Stimulated activated CD4-positive, alpha-beta T cell treated with anti-CD3 and anti-CD28 coated beads, Interleukin-1b, Interleukin-23, amount 100 ng/mL, for 1 hour (primary cell): ENCODE measurements at places on chromosomes 11 and 22.

DNA sequence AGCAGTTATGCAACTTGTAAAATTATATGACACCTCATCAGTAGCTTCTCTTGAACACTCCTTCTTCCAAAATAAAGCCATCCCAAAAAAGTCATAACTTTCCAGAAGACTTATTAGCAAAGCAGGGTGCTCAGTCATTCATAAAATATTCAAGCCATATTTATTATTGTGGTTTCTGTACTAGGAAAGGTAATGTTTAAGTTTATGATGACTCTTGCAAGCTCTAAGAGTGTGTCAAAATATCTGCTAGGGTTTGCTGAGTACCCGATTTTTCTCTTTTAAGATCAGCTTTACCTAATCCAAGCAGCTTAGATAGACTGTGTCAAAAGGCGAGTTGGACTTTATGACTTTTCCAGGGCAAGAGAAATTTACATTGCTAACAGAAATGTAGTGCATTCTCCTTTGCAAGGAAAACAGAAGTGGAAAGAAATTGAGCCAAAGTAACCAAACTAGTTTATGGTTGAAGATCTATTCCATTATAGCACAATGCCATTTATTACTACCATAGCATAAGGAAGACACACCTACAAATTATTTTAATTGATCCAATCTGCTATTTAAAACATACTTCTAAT lies 98.0 kb upstream of the SOX6 start:
- DNase-seq = no peak

DNA sequence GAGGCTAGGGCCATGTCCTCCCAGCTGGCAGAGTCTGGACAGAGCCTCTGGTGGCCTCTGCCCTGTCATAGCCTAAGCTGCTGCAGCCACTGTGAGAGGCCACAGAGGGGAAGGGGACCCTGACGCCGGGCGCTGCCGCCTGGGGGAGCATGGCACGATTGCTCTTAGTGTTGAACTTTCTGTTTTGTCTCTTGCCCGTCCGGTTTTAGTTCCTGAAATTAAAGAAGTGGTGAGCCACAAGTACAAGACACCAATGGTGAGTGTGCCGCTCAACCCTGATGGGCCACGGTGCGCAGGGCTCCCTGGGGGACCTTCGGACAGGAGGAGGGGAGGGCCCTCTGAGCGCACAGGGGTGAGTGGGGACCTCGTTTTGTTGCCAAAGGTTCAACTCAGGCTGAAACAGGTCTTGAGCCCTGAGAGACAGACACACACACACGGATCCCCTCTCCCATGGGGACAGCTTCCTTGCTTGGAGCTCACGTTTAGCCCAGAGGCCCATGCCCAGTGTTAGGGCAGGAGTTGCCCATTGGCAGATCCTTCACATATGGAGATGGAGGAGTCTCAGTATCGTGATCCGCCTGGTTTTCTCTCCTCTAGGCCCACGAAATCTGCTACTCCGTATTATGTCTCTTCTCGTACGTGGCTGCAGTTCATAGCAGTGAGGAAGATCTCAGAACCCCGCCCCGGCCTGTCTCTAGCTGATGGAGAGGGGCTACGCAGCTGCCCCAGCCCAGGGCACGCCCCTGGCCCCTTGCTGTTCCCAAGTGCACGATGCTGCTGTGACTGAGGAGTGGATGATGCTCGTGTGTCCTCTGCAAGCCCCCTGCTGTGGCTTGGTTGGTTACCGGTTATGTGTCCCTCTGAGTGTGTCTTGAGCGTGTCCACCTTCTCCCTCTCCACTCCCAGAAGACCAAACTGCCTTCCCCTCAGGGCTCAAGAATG lies 23.8 kb downstream of the MYBPC3 start:
- DNase-seq = no peak

DNA sequence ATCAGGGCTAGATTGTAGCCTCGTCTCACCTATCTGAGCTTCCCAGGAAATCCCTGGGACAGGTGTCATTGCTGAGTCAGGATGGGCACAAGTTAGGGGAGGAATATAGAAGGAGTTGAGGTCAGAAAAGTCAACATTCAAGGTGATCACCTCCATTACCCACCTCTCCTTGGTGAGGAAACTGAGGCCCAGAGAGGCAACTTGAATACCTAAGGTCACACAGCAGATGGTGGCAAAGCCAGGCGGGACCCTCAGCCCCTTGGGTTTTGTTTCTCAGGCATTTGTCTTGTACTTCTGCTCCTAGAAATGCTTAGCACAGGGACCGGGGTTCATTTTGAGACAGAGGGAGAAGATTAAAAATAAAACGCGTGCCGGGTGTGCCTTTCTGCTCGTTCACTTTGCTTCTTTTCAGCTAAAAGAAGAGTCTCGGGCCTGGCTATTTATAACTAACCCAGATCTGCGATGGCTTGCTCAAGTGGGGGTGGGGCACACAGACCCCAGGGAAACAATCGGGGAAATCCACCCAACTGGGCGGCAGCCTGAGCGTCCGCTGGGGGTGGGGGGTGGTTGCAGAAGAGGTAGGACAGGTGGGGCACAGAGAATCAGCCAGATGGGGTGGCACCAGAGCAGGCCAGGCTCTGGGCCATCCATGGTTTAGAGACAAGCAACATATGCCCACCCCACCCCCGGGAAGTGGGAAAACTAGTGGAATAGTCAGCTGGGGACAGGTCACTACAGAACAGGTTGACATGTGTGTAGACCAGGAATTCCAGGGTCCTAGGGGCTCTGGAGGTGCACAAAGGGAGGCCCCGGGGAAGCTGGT lies 3.9 kb upstream of the GNAZ start:
- DNase-seq = no peak

GRCh38 chr11:70834277-70834940 lies 418.0 kb downstream of the SHANK2 start:
- no peak for DNase-seq

DNA sequence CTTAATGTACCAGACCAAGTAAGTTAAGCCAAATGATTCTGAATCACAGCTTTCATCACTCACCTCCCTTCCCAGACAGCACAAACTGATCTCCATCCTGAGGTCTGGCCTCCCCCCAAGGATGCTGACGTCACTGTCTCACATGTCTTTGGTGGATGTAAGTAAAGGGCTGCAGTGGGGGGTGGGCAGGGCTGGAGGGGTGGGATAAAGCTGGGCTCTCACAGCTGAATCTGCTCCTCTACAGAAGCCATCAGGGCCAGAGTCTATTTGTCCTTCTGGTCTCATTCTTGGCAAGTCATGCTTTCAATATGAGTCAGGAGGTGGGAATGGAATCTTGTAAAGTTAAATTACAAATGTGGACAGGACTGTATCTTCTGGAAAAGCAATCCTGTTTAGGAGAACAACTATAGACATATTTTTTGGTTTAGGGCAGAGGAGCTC lies 32.7 kb downstream of the P4HA3 start:
- DNase-seq = no peak

- DNase-seq = no peak
Measured at GRCh38 chr11:8258784-8259183, 4.9 kb downstream of the LMO1 start.

- DNase-seq = no peak
Measured at GRCh38 chr11:7532405-7533145, 18.8 kb downstream of the PPFIBP2 start.

DNA sequence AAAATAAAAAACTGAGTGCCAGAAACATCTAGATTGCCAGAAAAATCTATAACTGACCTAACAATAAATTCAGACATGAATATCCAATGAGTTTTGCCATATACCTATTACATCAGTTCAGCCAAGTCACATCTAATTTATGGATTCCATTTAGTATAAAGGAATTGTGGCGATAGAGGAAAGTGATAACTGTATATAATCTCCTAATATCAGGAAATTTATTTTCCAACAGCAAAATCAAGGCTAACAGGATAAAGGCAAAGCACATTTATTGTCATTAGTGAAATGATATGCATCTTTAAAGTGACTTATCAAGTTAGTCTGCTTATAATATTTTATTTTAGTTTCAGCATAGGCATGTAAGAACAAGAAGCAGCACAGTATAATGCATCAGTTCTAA lies 298.2 kb upstream of the PITPNB start:
- DNase-seq = no peak

GRCh38 chr22:46857885-46858143 lies 95.4 kb downstream of the TBC1D22A start:
- no peak for DNase-seq

GRCh38 chr11:130421199-130421585 lies 7.2 kb downstream of the ADAMTS8 start:
- no peak for DNase-seq

DNA sequence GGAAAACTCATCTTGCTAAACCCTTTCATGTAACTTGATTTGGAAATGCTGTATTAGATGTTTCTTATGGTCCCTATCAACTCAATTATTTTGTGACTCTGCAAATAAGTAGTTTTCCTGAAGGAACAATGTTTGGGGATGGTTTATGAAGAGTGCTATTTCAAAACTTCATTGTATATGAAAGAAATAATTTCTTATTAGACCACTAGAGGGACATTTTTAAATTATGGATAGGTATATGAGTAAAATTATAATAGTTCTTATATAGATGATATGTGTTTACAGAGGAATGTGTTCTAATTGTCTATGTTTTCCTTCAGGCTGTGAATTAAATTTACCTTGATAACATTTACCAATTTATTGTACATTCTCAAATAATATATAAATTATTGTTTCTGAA lies 509.4 kb upstream of the RAG2 start:
- DNase-seq = no peak

DNA sequence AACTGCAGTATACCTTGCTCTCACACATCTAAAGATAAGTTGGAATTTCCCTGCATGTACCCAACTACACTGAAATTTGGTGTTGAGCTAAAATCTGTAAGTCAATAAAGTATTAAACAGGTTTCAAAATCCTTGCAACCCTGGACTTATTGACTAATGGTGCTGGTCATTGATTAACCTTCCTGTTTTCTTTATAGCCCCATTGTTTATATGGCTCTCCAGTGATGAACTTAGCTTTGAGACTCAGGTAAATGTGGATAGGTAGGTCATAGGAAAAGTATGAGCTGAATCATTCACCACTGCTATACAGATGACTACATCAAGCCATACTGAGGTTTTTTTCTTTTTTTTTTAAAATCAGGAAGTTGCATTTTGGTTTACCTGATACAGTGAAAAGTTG lies 132.7 kb downstream of the FAT3 start:
- DNase-seq = no peak

- DNase-seq = no peak
Measured at GRCh38 chr22:33793475-33793874, 126.8 kb downstream of the LARGE1 start.

- no peak for DNase-seq
Measured at GRCh38 chr11:127017482-127017881, 16.9 kb upstream of the KIRREL3 start.

GRCh38 chr11:85749287-85749834 lies 61.6 kb downstream of the SYTL2 start:
- no peak for DNase-seq

- no peak for DNase-seq
Measured at GRCh38 chr22:23850136-23850611, 7.5 kb upstream of the SLC2A11 start.

GRCh38 chr22:36807627-36808026 lies 9.2 kb downstream of the PVALB start:
- DNase-seq = no peak

GRCh38 chr11:55942785-55943392 lies 6.7 kb upstream of the OR5I1 start:
- DNase-seq = no peak

DNA sequence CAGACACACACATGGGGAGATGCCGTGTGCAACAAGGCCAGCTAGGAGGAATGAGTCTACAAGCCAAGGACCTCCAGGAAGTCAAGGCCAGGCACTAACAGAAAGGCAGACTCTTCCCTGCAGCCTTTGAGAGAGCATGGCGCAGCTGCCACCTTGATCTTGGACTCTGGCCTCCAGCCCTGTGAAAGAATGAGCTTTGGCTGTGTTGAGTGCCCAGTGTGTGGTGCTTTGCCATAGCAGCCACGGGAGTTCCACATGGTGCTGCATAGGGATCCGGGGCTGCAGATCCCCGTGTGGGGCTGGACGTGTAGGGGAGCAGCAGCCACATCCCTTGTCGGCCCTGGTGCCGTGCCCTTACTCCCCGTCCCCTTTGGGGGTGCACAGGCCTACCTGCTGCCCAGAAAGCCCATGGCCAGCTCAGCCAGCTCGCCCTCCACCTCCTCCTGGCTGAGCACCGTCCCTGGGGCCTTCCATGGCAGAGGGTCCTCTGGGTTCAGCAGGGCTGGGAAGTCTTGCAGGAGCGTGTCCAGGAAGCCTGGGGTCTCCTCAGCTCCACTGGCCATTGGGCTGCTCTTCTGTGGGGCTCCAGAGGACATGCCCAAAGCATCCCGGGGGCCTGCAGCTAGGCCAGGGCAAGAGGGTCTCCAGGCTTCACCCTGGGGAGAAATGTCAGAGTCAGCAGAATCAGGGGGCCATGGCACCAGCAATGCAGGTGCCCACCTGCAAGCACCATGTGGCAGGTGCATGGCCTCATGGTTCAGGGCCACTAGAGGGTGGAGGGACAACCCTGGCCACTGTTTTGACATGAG lies 7.0 kb downstream of the PPM1F start:
- DNase-seq = no peak

DNA sequence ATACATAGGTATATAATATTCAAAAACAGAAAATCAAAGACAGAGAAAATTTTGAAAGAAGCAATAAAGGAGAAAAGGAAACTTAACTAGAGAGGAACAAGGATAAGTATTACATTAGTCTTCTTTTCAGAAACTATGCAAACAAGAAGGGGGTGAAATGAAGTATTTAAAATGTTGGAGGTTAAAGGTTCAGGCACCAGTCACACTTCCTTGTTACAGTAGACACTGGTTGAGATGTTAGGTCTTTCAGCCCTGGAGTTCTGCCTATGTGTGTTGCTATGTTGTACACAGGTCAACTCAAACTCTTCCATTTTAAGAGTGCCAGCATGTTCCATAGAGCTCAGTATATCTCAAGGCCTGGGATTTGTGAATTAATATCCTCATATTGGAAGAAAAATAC lies 6.0 kb upstream of the MS4A4A start:
- no peak for DNase-seq

DNA sequence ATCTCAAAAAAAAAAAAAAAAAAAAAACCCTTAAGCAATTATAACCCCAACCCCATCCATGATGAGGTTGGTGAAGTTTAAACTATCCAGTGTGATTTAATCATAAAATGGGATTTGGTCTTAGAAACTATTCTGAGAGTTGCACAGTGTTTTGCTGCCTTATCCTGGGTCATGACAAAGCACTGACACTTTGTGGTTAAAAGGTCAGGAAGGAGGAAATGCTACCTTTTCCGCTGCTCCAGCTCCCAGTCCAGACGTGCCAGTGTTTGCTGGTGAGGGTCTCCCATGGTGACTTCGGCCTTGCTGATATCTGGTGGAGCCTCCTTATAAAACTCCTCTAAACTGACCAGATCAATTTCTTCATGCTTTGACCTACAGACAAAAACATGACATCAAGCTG lies 14.5 kb downstream of the THOC5 start:
- DNase-seq = no peak
